ENCODE measurements at places on chromosomes 13 and 19.

DNA sequence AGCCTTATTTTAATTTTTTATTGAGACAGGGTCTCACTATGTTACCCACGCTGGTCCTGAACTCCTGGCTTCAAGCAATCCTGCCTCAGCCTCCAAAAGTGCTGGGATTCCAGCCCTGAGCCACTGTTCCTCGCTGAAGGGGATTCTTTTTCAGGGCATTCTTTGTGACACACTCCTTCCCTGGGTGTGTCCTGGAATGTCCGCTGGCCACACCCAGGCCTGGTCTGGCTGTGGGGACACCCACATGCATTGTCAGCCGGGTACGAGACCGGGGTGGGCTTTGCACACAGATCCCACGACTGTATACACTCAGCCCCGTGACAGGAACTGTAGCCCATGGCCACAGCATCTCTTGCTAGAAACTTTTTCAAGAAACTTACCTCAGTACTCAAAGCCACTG is 34.4 kb upstream of the GATAD2A start:
- no peak for DNase-seq

GRCh38 chr19:29404015-29404414 is 121.8 kb upstream of the VSTM2B start:
- no peak for DNase-seq

- DNase-seq, result no peak
These were observed 249.3 kb downstream of the UQCRFS1 start for GRCh38 chr19:28963486-28964250.

DNA sequence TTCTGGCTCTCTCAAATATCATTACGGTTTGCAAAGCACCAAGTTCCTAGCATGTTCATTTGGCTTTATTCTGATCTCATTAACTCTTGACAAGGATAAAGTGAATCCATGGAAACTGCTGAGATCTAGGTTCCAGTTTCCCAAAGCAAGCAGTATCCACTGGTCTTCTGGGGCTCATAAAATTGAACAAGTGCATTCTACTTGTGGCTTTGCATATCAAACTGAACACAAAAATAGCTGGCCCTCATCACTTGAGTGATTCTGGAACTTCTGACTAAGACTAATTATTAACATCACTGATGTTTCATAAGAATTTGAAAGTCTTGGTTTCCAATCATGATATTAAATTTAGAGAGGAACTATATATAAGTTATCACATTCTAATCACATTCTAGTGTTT is 6.3 kb upstream of the KCTD12 start:
- DNase-seq, result no peak

GRCh38 chr13:20825477-20825875 is 51.7 kb upstream of the EEF1AKMT1 start:
- DNase-seq, result no peak

DNA sequence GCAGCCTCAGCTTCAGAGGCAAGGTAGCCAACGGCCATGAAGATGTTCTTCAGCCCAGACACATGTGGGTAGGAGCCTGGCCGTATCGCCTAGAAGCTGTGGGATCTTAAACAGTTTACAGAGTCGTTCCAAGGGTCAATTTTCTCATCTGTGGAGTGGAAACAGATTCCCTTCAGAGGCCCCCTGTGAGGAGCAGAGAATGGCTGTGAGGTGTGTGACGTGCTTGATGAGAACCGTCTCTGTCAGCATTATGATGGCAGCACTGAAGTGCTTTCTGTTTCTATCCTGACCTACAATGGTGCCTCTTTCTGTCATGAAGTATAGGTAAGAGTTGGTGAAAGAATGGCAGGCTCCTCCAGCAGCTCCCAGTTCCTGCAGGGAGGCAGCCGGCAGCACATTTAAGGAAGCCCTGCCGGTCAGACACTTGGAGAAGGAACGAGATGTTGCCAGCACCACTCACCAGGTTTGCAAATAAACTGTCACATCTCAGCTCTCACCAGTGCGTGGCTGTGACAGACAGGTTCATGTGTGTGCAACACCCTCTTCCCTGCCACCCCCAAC is 277.3 kb downstream of the FOXO1 start:
- peak; percentile 12 for DNase-seq

- no peak for DNase-seq
These were observed 24.2 kb downstream of the FXYD5 start for GRCh38 chr19:35178701-35179100.

GRCh38 chr19:7188698-7189629 is 105.2 kb downstream of the INSR start:
- DNase-seq, result no peak

DNA sequence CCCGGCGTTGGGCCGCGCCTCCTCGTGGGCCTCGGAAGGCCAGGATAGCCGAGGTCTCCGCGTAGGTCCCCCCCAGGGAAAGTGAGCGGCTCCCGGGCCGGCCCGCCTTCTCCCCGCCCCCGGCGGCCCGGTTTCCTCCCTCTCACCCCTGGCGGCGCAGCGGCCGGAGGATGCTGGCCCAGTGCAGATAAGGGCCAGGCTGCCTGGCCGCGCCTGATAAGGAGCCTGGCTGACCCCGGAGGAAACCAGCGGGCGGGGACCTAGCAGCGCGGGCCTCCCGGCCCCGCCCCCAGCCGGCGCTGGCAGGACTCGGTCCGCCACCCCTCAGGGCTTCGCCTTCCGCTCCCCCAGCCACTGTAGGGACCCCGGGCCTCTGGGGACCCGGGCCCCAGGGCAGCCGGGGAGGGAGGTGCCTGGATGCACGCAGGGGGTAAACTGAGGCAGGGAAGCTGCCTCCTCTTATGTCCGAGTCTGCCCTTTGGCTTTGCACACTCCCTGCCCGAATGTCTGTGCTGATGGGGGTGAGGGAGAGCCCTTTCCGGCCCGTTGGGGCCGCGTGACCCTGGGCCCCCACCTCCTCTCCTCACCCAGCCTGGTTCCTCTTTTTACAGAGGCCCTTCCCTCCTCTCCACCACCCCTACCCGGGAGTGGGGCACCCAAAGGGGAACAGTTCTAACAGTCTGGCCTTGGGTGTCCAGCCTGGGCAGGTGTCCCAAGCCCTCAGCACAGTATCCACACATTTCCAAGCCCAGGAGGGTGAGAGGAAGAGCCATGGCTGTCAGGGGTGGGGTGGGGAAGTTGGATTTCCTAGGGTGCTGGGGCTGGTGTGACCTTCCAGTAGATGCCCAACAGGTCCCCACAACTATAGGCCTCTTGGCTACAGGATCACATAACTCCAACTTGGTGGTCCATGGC is at the start of gene LYL1:
Gene LYL1 (minus strand): TSS at position 193 of the 915 bp plus-strand sequence. CDS start 1,687 bp downstream, outside the sequence.
- DNase-seq, result no peak

DNA sequence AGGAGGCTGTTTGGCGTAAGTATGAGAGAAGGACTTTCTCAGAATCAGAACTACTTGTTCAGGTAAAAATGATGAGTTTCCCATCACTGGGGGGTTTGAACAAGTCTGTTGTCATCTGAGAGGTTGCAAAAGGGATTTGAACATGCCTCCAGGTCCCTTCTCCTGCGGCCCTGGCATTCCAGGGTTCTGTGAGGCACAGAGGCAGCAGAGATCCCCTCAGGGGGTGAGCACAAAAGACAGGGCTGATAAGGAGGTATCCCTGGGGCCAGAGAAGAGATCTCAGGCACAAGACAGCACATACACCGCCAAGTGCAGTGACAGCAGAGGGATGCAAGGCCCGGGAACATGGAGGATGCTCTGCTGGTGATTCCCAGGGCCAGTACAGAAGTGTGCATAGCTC is 275.8 kb upstream of the TSHZ3 start:
- DNase-seq, result no peak

DNA sequence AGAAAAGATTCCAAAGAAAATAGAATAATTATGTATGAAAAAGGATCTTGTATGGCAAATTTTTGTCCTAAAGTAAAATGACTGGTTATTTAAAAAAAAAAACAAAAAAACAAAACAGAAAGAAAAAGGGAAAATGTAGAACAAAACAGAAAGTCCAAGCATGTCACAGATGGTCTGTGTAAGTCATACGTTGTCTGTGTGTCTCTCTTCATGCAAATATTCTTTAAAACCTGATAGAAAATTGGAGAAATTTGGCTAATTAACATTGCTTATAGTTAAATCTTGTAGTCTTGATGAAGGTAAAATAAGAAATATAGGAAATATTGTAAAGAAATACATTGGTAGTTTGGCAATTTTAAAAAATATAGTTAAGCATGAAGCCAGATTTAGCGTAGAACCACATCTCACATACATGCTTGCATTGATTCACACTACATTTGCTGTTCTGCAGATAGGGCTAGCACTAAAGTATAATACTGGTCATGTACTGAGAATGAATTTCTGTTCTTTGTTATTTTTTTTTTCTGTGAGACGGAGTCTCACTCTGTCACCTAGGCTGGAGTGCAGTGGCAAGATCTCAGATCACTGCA is 58.4 kb downstream of the SPRYD7 start:
- no peak for DNase-seq

GRCh38 chr13:98055623-98056022 is 87.3 kb upstream of the FARP1 start:
- DNase-seq, result no peak

DNA sequence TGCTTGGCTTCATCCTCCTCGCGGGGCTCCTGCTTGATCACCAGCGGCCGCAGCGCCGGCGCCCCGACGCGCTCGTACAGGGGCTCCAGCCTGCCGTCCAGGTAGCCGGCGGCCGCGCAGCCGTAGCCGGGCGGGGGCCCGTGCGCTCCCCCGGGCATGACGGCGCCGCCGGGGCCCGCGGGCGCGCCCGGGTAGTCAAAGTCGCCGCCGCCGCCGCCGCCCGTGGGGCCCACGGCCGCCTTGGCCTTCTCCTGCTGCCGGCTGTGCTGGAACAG is 497 bp downstream of the CEBPA start:
- DNase-seq, result no peak

- DNase-seq, result no peak
These were observed 17.1 kb downstream of the LRRC4B start for GRCh38 chr19:50551034-50551714.

DNA sequence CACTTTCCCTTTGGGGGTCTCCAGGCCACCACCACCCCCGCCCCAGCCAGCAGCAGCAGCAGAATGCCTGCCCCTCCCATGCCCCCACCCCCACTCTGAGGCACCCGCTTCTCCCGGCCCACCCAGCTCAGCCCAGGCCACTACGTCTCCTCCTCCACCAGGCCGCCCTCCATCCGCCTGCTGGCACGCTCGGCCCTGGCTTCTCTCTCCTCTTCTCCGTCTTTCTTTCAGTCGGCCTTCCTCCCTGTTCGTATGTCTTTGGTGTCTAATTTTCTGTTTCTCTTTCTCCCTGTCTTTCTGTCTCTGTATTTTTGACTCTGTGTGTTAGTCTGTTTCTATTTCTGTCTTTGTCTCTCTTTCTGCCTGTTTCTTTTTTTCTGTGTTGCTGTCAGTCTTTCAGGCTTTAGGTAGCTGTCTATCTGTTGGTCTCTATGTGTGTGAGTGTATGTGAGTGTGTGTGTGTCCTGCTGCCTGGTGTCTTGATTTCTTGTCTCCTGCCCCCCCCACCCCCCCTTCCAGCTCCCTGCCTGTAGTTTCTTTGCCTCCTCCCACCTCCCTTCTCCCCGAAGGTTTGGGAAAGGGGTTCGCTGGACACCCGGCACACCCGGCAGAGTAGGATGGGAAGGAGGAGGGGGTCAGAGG is at the start of gene LGI4:
Gene LGI4 (minus strand): TSS at position 459 of the 642 bp plus-strand sequence. CDS start 379 bp downstream, at position 80.
- no peak for DNase-seq

Data from CD4-positive, alpha-beta T cell (primary cell).